ENCODE measurements at places on chromosomes 4 and X.

DNA sequence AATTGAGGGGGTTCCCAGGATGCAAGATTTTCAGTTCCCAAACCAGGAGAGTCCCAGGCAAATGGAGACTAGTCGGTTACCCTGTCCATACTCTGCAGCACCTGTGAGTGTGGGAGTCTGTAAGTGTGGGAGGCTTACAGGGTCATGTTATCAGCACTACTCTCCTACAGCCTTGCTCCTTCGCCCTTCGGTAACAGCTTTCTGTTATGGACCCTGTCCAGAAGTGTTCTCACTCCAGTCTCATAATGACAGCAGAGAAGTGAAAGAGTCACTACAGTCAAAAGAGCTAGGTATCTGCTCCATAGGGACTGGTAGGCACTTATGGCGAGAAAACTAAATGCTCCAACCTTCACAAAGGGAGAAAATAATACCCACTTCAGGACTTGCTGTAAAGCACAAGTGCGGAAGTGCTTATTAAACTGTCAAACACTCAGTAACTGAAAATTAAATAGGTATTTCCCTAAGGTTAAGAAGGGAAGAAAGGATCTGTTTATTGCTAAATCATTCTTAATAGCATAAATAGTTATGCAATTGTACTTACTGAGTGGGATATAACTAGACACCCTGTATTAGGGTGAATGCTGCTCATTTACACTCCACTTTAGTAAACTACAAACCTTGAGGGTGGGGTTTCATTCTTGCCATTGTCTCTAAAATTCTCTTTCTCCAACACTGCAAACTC, 2.7 kb upstream of the ADH7 start:
- no peak for DNase-seq

- DNase-seq: no peak
These were observed 114.3 kb downstream of the SH3BGRL start for GRCh38 chrX:81316163-81316562.

GRCh38 chr4:189779281-189779980, 161.2 kb upstream of the FRG1 start:
- no peak for DNase-seq

DNA sequence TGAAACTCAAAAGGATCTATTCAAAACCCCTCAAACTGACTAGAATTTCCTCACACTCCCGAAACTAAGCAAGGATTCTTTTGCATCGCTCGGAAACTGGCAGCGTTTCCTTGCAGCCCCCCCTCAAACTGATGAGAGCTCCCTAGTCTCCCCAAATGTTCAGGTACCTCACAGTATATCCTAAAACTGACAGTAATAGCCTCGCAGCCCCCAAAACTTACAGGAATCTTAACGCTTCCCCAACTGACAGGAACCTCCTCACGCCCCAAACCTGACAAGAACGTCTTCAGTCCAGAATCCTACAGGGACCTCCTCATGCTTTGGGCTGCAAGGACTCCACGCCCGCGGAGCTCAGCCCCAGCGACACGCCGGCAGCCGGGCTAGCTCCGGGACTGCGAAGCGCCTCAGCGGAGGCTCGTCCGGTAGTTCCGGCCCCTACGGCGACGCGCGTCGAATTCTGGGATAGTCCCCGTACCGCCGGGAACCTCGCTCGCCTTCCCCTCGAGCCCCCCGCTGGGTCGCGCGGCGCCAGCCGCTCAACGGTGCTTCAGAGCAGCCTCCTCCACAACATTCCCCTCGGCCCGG, 640 bp downstream of the PHF8 start:
- DNase-seq: no peak

GRCh38 chr4:116668190-116668589, 417.2 kb downstream of the TRAM1L1 start:
- no peak for DNase-seq

- no peak for DNase-seq
These were observed 423 bp downstream of the RPL39 start for GRCh38 chrX:119790977-119791436.

DNA sequence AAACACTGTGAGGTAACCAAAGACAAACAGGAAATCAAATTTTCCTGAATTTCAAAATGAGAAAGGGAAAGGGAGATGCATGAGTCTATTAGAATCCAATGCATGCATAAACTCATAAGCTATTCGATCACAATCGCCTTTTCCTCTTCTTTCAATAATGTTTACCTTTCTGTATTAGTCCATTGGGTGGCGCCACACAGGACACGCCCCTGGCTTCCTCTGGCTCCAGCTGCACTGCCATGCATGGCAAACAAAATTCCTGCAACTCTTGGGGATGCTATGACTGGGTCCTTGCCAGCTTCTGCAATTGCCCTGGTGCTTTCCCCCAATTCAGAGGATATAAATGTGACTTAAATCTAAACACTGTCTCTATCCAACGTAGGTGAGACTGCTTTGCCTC, 424.5 kb upstream of the PCDH7 start:
- no peak for DNase-seq

DNA sequence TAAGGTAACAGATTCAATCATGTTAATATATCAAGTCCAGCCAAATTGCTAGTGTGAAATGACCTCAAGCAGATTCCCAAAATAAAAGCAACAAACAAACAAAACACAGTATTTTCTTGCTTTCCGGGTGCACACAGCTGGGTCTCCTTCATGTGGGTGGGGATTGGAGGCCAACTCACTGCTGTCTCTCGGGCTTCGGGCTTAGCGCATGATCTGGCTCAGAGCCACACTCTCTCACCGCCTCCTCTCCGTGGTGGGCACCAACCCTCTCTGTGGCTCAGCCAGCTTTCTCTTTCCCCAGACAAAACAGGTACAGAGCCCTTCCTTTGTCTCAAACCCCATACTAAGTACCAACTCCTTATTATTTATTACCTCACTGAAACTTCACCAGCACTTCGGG, 2.9 kb upstream of the REELD1 start:
- DNase-seq: no peak

- no peak for DNase-seq
These were observed 953.4 kb downstream of the FAT4 start for GRCh38 chr4:126268106-126268505.

DNA sequence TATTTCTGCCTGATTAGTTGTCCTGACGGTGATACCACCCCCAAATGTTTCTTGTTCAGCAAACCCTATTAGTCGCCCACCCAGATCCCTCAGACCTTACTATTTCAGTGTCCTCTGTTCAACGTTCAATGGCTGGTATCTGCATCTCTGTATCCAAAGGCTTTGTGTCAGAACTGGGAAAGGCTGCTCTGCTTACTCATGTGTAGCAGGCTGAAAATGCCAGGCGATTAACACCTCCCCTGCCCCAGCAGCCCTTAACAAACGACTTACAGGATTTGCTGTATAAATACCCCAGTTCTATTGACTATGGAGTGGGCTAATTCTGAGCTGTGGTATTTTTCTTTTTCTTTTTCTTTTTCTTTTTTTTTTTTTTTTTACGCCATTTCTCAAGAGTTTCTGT, 415.0 kb downstream of the ZNF674 start:
- DNase-seq: no peak

- no peak for DNase-seq
These were observed 1.2 kb downstream of the CD38 start for GRCh38 chr4:15779306-15779705.

DNA sequence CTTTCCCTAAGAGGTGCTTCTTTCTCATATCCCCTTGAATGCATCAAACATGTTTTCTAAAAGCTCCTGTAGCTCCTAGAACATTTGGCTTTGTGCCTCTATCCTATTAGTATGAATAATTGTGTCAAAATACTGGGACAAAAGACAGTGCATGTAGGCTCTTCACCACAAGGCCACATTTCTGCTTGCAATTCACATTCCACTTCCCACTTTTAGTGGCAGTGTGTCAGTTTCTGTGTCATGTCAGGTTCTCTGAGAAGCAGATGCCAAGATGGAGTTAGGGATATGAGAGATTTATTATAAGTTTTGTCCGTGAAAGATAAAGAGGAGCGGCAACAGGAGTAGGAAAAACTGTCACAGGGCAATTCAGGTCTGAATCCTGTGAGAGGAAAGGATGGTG, 61.3 kb upstream of the GPRIN3 start:
- no peak for DNase-seq

DNA sequence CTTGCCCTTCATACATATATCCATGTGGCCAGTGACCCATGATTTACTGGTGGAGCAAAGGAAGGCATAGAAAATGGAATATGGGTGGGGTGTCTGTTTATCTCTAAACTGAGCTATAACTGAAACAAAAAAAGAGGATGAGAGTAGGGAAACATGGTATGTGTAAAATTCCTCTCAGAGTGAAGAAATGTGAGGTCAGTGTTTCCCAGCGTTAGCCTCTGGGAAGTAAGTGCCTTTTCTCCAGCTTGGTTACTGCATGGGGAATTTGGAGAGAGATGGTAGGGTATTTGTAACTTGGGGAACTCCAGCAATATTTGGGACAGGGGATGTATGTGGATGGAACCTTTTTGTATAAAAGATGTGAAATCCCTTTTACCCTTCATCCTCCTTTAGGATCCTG, 89.4 kb downstream of the AFF1 start:
- no peak for DNase-seq

GRCh38 chr4:7801641-7802040, 138.0 kb downstream of the AFAP1 start:
- DNase-seq: no peak

DNA sequence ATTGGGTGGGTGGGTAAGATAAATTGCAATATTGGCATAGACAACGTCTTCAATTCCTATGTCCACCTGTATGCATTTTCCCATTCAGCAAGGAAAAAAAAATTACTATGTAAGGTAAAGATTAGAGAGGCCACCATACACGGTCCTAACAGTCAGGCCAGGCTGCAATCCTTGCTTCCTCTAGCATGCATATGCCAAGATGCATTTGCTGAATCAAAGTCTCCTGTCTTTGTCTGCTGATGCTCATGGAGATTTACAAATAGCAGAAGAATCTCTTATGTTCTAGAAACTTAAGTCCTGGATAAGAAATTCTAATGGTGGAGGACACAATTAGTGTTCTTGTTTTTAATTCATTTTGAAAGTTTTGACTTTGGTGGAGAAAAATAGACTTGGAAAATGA, 206.8 kb downstream of the PDGFC start:
- DNase-seq: no peak

- no peak for DNase-seq
These were observed 3.1 kb downstream of the PPBP start for GRCh38 chr4:73984736-73985527.

GRCh38 chr4:171644430-171645057, 168.7 kb upstream of the GALNTL6 start:
- no peak for DNase-seq
